ENCODE measurements at places on chromosomes 4 and X. TPM values are rescaled to one million over a fixed set of nuclear protein-coding genes. Genes with fewer than 3 reads are reported as not detected.

GRCh38 chr4:82643994-82644733 is 82.4 kb upstream of the TMEM150C start:
- DNase-seq: no peak

DNA sequence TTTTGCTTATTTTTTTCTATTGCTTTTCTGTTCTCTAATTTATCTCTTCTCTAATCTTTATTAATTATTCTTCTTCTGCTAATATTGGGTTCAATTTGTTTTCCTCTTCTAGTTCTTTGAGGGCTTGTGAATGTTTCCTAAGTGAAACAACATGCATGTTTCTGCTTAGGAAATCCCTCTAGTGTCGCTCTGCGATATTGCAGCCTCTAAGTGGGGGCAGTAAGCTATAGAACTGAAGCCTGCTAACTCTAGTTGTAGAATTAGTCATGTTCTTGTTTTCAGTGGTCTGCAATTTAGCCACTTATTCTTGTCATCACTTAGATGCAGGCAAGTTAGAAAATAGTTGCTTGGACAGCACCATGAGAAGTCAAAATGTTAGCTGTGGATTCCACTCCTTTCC is 222.6 kb downstream of the SPIN4 start:
- no peak for DNase-seq

LRCH2 gene
- 3.8 TPM for polyA plus RNA-seq

- DNase-seq: no peak
Measured at GRCh38 chr4:140654495-140654814, 85.7 kb upstream of the UCP1 start.

DNA sequence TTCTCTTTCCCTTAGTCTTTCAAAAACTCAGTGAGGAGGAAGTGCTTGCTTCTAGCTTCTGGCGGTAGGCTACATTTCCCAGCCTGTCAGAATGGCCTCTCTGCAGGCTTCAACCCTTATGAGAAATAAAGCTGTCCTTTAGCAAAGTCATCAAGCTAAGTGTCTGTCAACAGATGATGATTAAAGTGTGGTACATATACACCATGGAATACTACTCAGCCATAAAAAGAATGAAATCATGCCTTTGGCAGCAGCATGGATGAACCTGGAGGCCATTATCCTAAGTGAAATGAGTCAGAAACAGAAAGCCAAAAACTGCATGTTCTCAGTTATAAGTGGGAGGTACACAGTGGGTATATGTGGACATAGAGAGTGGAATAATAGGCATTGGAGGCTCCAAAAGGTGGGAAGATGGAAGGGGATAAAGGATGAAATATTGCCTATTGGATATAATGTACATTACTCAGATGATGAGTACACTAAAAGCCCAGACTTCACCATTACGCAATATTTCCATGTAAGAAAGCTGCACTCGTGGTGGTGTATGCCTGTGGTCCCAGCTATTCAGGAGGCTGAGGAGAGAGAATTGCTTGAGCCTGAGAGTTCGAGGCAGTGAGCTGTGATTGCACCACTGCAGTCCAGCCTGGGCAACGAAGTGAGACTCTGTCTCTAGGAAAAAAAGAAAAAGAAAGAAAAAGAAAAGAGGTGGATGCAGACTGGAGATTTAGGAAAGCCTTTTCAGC is 7.9 kb downstream of the TRIM2 start:
- no peak for DNase-seq

MAGEA9B gene
- not detected for polyA plus RNA-seq
